ENCODE measurements at places on chromosomes 5 and 9.

DNA sequence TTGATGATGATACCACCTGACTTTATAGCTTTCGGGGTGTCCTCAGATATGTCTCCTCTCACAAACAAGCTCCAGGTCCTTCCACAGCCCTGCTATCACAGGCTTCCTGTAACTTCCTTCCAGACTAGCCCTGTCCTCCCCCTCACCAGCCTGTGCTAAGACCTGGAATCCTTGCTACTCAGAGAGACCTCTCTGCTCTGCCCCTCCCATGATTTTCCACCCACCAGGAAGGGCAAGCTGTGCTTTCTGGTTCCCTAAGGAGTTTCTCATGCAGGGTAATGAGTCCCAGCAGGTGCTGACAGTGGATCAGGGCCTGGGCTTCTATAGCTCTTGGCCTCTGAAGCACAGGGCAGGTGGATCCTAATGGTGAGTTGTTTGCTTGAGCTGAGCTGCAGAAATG lies 86.9 kb downstream of the AOPEP start:
- no peak for DNase-seq

DNA sequence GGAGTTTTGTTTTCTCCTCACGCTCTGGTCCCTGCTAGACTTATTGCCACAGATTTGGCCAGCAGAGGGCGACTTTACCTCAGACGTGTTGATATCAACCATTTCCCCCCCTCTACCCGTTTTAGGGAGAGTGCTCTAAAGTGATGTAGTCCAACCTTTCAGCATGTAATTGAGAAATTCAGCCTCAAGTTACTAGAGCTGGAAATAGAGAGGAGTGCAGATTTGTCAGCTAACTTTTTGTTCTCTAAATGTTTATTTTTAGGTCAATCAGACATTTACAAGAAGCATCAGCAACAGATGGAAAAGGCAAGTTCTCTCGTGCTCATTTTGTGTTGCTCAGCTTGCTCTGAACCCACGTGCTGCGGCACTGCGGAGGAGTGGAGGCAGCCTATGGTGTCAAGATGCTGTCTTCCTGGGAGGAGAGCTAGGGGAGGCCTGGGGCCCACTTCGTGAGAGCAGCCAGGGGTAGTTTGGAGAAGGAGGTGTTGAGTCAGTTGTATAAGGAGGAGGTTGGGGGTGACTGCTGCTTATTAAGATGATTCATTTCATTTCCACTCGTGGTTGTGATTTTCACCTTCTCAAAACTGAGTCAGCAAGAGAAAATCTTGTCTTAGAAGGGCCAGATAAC lies 53.6 kb downstream of the GPR107 start:
- DNase-seq: peak; percentile 82

DNA sequence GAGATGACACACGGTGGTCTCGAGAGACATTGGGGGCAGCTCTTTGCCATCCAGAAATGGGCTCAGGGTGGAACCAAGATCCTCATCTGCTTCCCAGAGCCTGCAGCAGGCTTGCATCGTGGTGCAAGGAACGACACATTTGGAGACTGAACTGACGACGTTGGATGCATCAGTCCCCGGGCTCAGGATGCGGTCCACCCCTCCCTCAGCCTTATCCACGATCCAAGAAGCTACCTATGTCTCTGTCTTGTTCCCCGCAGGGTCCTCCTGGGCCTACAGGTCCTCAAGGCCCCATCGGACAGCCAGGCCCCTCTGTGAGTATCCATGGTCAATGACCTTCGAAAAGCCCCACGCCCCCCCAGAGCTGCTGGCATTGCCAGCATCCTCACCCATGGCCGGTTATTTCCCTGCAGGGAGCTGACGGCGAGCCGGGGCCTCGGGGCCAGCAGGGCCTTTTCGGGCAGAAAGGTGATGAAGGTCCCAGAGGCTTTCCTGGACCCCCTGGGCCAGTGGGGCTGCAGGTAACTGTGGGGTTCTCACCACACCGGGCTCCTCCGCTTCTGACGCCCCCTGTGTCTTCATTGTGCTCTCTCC lies 69.4 kb upstream of the FCN2 start:
- DNase-seq: no peak

- DNase-seq: no peak
Observed at GRCh38 chr5:66769030-66769733, 173.0 kb downstream of the MAST4 start.

DNA sequence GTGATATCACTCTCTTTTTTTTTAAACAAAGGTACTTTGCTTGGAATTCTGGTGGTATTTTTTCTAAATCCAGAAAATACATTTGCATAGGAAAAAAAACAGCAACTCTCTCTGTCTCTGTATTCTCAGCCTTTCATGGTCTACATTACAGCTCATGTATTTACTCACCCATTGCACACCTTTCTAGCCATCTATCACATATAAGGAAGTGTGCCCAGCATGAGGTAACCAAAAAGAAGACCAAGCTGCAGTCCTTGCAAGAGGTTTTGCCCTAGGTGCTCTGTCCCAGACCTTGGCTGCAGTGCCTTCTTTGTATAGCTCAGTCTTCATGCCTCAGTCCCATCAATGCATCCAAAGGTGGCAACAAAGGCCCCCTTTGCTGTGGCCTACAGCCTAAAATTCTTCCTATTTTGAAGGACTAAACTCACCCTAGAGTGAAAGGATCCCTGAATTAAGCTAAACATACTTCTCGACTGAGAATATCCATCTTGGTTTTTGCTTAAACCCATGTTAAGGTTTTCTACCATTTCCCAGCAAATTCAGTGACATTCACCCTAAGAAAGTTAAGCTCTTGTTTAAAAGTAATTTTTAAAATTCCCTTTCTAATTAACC lies 446.4 kb downstream of the KIF4B start:
- DNase-seq: no peak

DNA sequence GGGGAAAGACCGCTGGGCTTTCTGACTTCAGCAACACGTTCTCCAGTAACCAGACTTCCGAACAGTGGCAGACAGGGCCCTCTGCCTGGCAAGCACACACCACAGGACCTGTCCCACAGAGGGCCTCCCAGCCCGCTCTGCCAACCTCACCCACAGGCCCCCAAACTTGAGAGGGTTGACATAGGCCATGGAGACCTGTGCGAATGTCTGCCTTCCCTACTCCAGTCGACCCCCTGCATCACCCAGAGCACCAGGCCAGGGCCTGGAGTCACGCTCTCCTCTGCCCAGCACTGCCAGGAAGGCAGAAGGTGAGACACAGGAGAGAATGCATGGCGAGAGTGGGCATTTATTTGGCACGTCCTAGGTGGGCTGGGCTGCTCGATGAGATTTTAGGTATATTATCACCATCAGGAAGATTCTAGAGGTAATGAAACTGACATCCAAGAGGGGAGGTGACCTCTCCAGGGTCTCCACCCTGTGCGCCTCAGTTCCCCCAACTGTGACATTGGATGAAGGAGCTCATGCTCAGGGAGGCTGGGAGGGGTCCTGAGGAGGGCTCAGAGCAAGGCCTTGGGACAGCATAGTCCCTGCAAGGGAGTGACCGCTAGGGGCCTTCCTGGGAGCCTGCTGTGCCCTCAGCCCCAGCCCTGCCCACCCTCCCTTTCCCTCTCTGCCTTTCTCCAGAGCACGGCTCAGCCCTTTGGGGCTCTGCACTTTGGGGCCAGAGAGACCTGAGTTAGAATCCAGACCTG lies 54.9 kb downstream of the DUSP1 start:
- DNase-seq: no peak

DNA sequence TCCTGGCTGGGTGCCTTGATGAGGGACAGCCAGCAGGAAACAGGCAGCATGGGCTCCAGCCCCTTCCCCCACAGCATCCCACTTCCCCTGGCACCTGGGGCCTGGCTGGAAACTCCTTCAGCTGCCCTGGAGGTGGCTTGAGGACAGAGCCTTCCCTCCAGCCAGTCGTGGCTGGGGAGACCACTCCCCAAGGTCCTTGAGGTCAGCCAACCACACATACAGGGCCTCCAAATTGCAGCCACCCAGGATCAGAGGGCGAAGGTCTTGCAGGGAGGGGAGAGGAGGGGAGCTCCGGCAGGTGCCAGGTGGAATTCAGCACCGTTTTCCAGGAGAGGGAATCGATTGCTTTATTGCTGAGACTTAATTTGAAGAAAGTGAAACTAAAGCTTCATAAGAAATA lies 280.4 kb downstream of the PBX3 start:
- DNase-seq: no peak

GRCh38 chr5:169071-169727 lies 22.1 kb upstream of the LRRC14B start:
- DNase-seq: peak; percentile 48

- no peak for DNase-seq
Observed at GRCh38 chr5:137395011-137395755, 103.9 kb downstream of the SPOCK1 start.

DNA sequence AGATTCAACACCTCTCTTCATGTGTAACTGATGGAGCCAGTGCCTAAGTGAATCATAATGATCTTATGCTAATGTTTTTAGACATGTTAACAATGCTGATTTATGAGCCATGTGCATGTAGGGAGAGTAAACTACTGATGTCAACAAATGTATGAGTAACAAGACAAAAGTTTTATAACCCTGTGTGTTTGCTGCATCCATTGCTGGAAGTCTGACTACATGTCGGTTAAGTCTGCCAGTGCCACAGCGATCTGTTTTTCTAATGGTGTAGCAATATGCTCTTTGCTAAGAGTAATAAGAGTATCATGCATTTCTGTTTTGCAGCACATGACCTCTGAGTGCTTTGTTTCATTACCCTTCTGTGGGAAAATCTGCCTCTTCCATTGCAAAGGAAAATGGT lies 26.4 kb upstream of the TMOD1 start:
- DNase-seq: peak; percentile 17

DNA sequence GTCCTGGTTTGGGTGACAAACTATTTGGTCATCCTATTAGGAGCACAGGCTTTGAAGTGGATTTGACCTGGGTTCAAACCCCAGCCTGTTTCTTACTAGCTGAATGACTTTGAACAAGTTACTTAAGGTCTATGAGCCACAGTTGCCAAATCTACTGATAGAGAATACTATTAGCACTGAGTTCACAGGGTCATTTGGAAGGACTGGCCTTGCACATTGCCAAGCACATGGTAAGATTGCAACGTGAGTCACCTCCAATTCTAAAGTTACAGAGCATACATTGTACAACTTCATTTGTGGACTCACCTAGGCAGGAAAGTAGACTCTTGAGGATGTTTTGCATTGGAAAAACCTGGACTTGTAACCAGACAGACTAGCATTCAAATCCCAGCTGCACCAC lies 38.9 kb downstream of the MFAP3 start:
- DNase-seq: peak; percentile 21

DNA sequence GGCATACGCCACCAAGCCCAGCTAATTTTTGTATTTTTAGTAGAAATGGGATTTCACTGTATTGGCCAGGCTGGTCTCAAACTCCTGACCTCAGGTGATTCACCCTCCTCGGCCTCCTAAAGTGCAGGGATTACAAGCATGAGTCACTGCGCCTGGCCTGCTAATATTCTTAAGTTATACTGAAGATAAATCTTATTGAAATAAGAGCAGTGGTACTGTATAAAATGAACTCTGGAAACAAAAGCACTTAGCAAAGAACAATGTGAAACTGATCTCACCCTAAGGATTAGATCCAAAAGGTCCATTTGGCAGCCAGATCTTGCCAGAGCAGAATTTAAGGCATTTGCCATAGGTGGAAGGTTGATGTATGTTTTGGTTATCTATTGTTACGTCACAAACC lies 27.1 kb downstream of the CYSTM1 start:
- no peak for DNase-seq
